ENCODE measurements at places on chromosomes 13 and 19.

GRCh38 chr13:61795580-61795979 lies 379.9 kb upstream of the PCDH20 start:
- DNase-seq = no peak

DNA sequence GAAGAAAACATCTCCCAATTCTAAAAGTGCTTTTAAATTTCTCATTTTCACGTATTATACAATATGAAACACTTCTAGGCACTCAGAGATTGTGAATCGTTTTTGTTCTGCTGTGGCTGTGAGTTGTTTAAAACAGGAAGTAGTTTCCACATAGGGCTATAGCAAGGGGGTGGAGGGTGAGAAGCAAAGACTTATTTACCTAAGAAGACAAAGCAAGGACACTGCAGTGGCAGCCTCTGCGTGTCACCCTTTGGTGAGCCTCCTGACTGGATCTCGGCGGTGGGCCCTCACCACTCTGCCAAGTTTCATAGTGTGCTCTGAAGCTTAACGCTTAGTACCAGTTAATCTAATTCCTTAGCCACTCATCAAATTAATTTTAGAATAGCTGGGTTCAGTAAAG lies 56.8 kb downstream of the TNFSF13B start:
- no peak for DNase-seq

GRCh38 chr19:7509625-7510024 lies 6.3 kb upstream of the ZNF358 start:
- no peak for DNase-seq

DNA sequence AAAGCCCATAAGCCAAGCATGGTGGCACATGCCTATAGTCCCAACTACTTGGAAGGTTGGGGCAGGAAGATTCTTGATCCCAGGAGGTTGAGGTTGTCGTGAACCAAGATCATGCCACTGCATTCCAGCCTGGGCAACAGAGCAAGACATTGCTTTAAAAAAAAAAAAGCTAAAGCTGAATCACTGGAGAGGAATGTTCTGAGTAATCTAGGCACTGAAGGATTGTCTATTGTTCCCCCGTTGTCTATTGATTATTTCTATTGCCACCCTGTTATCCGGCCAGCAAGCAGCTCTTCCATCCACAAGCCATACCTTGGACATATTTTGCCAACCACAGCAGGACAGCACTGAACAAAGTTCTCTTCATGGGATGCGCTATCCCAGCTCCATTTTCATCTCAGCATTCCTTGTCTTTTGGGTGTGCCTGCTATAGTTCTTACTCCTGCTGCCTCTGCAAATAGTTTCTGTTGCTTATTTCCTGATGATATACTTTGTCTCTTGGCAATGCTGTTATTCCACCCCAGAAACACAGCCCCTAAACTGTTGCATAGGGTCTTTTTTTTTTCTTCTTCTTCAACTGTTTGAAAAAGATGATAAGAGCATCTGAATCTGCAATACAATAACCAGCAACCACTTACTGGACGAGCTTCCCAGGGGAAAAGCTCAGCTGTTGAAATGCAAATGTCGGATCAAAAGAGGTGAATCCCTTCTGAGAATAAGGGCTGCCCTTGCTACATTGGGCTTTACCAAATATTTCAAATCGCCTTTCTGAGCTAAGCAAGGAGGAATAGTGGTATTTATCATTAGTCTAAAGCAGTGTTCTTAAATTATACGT lies 22.2 kb upstream of the SIAH3 start:
- no peak for DNase-seq

All from eye (tissue), 1 donor.